Activated CD4-positive, alpha-beta T cell treated with anti-CD3 and anti-CD28 coated beads, Interleukin-2, amount 10 ng/mL, durations not matched to agents 24 days and 14 days (primary cell): ENCODE measurements at places on chromosomes 11 and 22.

DNA sequence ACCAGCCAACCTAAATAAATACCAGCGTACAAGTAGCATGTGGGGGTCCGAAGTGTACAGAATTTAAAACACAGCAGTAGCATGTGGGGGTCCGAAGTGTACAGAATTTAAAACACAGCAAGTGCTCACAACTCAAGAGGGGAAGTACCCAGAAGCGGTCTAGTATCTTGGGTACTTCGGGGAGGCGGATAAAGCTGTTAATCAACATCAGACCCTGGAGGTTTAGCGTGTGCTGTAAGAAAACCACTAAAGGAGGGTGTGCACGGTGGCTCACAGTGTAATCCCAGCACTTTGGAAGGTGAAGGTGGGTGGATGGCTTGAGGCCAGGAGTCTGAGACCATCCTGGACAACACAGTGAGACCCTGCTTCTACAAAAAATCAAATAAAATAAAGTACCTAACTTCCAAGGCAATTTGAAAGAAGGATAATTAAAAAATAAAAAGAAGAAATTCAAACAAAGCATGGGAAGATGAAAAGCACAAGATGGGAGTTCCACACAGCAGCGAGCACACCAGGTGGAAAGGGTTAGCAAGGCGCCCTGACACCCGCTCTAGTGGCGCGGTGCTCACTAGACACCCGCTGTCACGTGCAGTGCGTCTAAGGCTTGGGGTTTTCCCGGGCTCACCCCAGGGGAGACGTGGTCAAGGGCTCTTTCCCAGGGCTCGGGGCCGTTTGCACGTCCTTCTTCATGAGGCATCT, 35.0 kb upstream of the MOB2 start:
- peaks cover 6% of the 10 kb centered on the region for H3K4me1 ChIP-seq
- no peak overlapping the region for H3K4me3 ChIP-seq
- H3K27me3 ChIP-seq = no peaks in the 10 kb centered on the region
- peaks cover 2% of the 10 kb centered on the region for H3K36me3 ChIP-seq

DNA sequence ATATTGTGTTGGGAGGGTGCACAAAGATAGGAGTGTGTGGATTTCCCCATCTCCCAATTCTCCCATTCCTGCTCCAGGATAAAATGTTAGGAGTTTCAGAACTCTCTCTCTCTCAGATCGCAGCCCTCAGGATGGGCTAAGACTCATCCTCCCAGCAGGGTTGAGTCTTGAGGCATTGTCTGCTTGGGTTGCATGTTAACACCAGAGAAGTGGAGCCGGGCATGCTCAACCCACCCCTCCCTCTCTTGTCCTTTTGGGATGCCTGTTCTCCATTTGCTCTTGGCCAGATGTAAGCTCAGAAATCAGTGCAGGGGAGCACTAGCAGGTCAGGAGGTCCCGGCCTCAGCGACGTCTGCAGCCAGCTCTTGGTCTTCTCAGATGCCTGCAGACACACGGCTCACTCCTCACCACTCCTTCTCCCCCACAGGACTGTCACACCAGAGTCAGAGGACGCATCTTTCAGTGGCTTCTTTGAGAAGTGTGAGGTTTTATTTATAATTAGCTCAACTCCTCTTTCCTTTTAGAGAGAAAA, 1456.5 kb downstream of the TBC1D22A start:
- no peaks in the 10 kb centered on the region for H3K27me3 ChIP-seq
- no peaks in the 10 kb centered on the region for H3K36me3 ChIP-seq
- no peak for DNase-seq

GRCh38 chr22:49015993-49016908, 811.4 kb downstream of the BRD1 start:
- H3K27me3 ChIP-seq = no peaks in the 10 kb centered on the region
- no peak overlapping the region for H3K27ac ChIP-seq
- DNase-seq = no peak
- H3K4me1 ChIP-seq = no peaks in the 10 kb centered on the region
- no peak overlapping the region for H3K4me3 ChIP-seq
- H3K36me3 ChIP-seq = no peaks in the 10 kb centered on the region

DNA sequence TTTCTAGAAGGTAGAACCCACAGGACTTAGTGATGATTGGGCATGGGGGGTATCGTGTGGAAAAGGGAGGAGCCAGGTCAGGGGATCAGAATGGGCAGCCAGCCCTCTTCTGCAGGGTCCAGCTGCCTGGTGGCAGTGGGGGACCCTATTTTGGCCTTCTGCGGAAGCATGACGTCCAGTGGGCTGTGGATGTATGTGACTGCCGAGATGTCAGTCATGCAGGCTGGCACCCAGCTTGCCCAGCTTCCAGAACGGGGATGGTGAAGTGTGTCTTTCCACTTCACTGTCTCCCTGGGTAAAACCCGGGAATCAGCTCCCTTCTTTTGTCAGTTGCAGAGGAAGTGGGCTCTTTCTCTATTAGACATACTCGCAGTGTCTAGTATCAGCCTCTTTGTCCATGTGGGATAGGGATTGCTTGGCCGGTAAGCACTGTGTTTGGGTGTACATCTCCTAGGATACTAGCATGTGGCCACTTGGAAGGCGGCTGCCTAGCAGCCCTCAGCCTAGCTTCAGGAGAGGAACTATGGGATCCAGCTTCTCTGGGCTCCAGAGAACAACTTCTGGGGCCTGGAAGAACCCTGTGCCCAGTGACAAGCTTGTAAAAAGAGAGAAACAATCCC, 51.4 kb downstream of the GRIK4 start:
- no peaks in the 10 kb centered on the region for H3K36me3 ChIP-seq
- peaks cover 3% of the 10 kb centered on the region for H3K4me1 ChIP-seq
- no peak overlapping the region for H3K27ac ChIP-seq
- H3K4me3 ChIP-seq = no peak overlapping the region

GRCh38 chr11:69750875-69751597, 24.1 kb downstream of the FGF4 start:
- no peaks in the 10 kb centered on the region for H3K36me3 ChIP-seq
- no peak overlapping the region for H3K4me3 ChIP-seq
- no peaks in the 10 kb centered on the region for H3K27me3 ChIP-seq
- no peaks in the 10 kb centered on the region for H3K4me1 ChIP-seq
- no peak overlapping the region for H3K27ac ChIP-seq

DNA sequence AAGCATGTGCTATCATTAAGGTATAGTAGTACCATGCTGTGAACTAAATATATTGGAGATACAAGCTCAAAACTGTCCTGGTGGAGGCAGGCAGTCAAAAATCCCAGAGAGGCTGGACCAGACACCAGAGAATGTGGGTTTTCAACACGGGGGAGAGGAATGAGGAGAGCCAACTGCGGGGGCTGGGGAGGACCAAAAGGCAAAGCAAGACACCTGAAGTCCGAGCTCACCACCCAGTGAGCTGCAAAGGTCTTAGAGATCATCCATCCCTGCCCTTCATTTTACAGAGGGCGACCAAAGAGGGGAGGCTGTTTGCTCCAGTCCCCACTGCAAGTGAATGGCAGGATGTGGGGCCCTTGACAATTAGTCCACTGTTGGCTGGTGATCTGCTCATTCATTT, 10.0 kb downstream of the RIBC2 start:
- H3K27me3 ChIP-seq = no peaks in the 10 kb centered on the region
- H3K4me1 ChIP-seq = peaks cover 2% of the 10 kb centered on the region
- no peak for DNase-seq
- no peak overlapping the region for H3K27ac ChIP-seq
